ENCODE measurements at places on chromosomes 11 and 22.

- DNase-seq, result no peak
Measured at GRCh38 chr11:77776455-77776854, 44.1 kb downstream of the RSF1 start.

DNA sequence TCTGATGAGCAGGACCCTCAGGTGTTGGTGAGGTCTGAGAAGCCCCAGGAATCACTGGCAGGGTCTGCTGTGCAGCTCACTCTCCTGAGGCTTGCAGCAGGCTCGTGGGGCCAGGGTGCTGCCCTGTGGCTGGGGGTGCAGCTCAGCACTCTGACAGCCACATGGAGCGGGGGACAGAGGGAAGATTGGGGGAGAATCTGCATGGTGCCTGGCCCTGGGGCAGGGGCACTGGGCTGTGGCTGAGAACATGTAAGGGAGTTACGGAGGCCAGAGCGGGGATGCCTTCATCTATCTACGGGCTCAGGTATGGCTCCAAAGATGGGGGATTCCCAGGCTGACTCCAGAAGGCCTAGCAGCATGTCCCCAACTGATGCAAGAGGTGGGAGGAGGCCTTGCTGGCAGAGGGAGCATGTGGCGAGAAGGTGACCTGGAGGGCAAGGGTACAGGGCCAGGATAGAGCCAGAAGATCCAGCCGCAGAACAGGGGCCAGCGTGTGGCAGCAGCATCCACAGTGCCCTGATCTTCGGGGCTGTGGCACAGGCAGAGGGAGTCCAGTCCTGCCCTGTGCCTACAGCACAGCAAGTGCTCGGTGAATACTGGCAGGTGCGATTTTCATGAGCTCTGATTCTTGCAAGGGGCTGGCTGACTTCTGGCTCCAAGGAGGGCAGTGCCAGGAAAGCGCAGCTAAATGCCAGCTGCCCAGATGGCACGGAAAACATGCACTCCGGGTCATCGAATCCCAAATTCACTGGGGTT is 184.7 kb downstream of the CTTN start:
- DNase-seq, result no peak

GRCh38 chr11:132072858-132073211 is 702.4 kb downstream of the NTM start:
- no peak for DNase-seq

GRCh38 chr11:69472541-69473275 is 8.8 kb upstream of the LINC01488 start:
- no peak for DNase-seq

Data from CD8-positive, alpha-beta memory T cell (primary cell).